ENCODE measurements at places on chromosomes 5 and 9.

- DNase-seq = no peak
These were observed 755 bp downstream of the DND1 start for GRCh38 chr5:140672455-140673186.

DNA sequence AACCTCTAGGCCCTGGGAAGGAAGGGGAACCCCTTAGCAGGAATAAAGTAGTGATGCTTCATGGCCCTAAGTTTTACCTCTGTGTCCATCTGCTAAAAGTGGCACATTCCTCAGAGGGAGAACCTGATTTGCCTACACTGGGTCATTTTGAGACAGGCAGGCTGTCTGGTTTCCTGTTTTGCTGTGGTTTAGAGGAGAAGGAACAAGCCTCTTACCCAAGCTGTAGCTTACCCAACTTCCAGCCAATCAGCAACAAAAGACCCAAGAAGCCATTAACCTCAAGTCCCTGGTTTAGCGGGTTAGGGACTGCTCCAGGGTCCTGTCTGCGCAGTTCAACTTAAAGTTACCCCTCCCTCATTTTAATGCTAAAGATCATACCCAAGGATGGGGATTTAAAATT lies 411.0 kb downstream of the MAT2B start:
- no peak for DNase-seq

DNA sequence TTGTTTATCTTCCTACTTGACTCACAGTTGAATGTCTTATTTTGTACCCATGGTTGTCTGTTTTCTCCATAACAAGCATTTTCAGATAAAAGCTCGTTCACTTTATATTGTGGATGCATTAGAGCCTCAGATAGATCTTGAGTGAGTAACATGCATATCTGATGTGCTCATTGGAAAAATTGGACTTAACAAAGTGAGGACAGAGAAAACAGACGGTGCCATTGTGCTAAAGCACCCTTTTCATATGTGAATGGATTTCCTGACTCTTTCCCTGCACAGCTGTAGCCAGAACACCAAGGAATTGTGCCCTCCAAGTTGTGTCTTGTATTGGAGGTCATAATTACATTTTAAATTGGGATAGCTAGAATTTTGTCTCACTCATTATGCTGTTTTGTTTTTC lies 325.8 kb upstream of the MEF2C start:
- no peak for DNase-seq

- DNase-seq = no peak
These were observed 493.7 kb downstream of the ENC1 start for GRCh38 chr5:74146796-74147195.

DNA sequence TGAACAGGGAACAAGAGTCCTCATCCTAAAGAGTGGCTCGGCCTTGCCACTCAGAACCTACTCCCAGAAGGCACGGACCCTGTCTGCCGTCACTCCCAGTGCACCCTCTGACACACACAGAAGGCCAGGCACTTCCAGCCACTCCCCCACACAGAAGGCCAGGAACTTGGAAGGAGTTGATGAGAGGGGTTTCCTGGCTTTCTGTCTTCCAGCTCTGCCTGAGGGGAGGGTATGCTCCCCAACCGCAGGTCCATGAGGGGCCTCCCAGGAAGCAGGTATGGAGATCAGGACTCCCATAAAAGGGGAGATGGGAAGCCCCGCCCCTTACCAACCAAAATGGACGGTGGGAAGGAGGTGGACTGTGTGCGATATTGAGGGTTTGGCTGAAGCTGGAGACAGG lies 247.6 kb upstream of the IRX4 start:
- no peak for DNase-seq

GRCh38 chr5:176391479-176391878 lies 2.9 kb downstream of the HIGD2A start:
- DNase-seq = no peak

DNA sequence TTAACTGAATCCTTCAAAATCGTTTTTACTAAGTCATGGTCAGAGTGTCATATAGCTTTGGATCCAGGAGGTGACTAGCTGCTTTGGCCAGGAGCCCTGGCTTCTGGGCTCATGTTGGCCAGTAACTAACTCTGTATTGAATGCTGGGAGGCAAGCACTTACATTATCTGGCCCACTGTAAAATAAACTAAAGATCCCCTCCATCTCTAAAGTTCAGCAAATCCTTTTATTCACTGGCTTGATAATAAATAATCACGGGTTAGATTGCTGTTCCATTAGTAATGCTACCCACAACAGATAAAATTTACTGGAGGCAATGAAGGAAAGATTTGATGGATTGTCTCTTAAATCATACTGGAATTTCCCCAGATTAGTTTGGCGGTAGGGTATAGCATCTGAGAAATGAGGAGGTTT lies 382.2 kb upstream of the TLE4 start:
- no peak for DNase-seq

DNA sequence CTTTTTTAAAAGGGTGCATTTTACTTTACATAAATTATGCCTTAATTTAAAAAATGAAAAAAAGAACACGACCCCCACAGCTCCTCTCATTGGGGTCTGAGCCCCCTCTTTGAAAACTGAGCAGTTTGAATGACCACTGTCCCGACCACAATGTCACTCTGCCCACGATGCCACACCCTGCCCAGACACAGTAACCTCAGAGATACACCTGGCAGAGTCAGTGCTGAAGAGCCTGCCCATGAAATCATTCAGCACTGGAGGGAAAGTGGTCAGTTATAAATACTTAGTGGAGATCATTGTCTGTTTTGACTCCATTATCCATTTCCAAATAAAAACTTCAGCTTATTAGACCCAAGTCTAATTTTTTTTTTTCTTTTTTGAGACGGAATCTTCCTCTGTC lies 49.3 kb downstream of the DNAJC21 start:
- no peak for DNase-seq

DNA sequence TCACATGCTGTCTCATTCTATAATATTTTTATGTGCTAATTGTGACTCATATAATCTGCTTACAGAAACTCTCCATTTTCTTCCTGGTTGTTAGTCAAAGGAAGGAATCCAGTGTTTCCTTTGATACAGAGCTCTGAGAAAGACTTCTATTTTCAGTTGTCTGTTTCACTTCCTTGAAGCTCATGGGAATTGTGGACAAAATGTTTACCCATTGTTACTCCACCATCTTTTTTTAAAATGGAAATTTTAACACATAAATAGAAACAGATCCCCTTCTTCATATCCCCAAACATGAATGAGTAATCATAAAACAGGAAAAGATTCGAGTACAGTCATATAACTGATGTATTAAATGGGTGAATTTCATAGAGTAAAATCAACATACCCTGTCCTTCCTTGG lies 42.0 kb upstream of the KCNN2 start:
- DNase-seq = no peak

GRCh38 chr9:105964156-105964555 lies 269.8 kb downstream of the TMEM38B start:
- no peak for DNase-seq

GRCh38 chr9:2138646-2139045 lies 123.5 kb downstream of the SMARCA2 start:
- DNase-seq = no peak

DNA sequence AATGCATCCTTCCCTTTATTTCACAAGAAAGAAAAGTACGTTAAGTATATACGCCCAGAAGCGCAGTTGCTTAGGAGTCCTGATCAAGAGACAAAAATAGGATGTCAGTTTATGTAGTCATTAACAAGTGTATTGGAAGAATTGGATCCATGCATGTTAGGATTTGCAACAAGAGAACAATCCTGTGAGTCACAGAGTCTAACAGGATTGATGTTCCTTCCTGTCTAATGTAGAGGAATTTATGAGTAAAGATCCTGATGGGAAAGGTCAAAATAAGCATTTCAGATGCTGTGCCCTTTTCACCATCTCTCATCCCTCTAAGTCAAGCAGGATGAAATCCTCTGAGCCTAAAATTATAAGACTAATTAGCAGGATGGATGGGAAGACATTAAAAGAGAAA lies 406.0 kb upstream of the GRIA1 start:
- no peak for DNase-seq

DNA sequence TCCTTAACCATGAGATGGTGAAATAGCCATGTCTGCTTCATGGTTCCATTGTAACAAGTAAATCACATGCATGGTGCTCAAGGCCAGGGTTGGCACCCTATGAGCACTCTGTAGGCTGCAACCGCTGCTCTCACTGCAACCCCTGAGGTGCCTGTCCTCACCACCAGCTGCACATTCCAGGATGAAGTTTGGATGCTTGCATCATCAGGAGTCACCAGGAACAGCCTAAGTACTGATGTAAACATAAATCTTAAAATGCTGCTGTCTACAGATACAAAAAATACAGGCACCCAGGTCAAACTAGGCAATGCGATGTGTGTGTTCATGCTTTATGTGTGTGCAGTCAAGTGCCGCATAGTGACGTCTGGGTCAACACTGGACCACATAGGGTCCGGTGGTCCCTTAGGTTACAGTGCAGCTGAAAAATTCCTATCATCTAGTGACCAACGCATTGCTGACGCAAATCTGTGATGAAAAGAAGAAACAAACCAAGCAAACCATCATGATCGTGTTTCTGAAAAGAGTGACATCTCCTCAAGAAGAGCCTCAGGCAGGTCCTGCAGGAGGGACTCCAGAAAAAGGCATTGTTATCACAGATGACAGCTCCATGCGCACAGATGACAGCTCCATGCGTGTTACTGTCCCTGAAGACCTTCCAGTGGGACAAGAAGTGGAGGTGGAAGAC lies 234.8 kb downstream of the AUH start:
- no peak for DNase-seq

All from stimulated activated CD4-positive, alpha-beta T cell treated with anti-CD3 and anti-CD28 coated beads, Interleukin-12 subunit alpha, Interleukin-12 subunit beta, amount 100 ng/mL, for 48 hours (primary cell).